ENCODE measurements at places on chromosomes 5 and 9.

DNA sequence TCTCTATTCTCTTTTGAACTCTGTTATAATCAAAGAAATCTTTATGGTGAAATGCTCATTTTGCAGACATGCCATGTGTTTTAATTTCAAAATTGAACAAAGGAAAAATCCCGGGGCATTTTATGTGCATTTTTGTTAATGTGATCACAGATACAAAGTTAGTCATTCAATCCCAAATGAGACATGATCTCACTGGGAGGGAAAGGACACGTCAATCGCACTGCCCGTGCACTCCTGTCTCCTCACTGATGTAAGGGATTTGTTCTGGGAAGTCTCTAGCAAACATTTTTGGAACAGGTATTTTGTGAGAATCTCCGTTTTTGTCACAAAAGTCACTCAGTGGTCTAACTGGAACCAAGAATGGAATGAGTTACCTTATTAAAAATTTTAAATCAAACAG lies 97.9 kb upstream of the RANBP6 start:
- DNase-seq = no peak

- DNase-seq = no peak
These were observed 3.0 kb upstream of the PHYKPL start for GRCh38 chr5:178235588-178235974.

DNA sequence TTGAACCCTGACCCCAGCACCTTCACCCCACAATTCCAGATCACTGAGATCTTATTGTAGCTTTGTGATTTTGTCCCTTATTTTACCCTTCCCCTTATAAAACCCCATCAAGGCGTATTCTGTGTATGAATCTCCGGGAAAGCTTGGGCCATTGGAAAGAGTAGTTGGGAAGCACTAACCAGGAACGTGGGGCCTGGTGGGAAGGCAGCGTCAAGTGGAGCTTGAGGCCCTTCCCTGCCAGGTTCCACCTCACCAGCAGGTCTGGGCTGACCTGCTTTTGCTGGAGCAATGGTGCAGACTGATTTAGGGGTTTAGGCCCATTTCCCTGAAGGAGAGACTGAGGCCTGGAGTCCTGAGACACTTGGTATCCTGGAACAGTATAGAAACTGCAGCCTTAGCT lies 9.3 kb downstream of the PHF2 start:
- DNase-seq = no peak

DNA sequence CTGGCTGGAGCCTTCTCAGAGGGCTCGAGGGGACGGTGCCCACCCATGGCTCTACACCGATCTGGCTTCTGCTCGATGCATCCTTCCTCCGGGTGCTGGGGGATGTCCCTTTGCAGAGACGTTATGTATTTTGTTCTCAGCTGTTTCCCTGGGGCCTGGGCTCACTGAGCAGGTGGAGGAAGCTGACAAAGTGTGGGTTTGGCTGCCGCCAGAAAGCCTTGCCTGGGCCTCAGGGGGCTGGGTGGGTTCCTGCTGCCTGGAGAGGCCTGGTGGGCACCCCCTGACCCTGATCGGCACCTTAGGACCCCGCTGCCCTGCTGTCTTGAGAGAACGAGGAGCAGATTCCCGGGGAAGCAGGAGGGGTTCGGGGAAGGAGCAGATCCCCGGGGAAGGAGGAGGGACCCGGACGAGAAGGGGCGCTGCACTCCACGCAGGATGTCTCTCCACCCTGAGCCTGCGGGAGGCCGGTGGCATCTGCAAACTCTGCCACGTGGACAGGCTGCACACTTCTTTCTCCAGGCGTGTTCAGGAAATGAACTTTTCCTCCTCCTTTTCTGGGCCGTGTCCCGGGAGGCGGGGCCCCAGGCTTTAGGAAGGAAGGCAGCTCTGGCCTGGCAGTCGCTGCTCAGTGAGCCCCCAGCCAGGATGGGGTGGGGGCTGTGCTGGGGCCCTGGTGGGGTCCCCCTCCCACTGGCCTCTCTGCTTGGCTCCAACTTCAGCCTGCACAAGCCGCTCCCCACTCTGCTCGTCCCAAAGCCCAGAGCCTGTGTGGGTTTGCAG lies 148.9 kb downstream of the RXRA start:
- DNase-seq = no peak

- no peak for DNase-seq
These were observed 103.2 kb downstream of the LHFPL2 start for GRCh38 chr5:78545406-78545805.

DNA sequence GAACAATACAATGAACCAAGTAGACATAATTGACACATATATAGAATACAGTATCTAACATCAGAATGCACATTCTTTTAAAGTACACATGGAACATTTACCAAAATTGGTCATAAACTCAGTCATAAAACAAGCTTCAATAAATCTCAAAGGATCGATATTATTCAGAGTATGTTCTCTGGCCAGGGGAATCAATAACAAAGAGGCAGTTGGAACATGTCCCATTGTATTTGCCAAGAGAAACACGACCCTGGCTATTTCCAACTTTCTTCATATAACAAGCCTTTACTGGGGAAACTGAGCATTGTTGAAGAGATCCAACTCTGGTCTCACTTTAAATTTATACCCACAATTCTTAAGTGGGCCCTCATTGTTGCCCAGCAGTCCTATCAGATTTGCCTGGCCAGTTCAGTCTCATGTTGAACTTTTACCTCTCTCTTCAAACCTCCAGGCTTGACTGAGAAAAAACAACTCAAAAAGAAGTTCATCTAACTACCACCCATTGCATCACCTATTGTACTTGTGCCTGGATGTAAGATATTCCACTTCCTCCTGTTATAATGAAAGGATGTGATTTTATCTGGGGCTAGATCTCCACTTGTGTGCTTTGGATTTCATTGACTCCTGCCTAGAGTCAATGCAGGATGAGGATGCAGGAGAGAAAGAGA lies 162.5 kb downstream of the HSPA4 start:
- no peak for DNase-seq

DNA sequence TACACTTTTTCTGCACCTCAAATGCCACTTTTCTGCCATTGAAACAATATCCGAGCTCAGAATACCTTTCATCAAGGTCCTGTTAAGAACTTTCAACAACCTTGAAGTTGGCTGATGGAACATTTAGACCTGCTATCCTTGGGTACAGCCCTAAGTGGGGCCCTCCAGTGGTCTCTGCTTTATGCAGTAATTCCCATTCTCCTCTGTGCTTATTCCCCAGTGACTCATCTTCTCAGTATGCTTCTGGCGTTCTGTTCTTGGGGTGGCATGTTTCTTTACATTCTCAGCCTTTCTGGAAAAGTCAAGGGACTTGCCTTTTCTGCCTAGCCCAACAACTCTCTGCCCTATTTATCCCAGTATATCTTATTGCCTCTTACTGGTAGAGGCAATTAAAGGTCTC lies 7.1 kb downstream of the ANP32B start:
- DNase-seq = no peak

DNA sequence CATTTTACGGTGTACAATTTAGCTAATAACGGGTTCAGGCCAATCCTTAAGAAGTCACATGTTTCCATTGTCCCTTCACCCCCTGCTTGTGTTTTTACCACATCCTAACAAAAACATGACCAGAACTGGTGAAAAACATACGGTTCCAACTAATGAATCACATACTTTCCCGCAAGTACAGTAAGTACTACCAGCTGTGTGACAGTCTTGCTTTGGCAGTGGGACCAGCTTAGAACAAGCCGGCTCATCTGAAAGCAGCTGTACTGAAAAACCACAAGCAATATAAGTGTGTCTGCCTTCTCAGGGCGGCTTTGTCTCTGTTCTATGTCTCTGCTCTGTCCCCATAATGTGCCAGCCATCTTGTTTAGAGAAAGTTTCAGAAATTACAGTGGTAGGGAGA lies 242.5 kb downstream of the BNC2 start:
- no peak for DNase-seq

All from activated T-helper 1 cell treated with Interleukin-2 at 50 U/mL for 16 hours (primary cell).